GM03348 (cell line): ENCODE measurements at places on chromosomes 11 and 22.

- peak; percentile 68 for DNase-seq
These were observed 14.5 kb downstream of the CTNND1 start for GRCh38 chr11:57776031-57776521.

GRCh38 chr11:15396778-15397177 is 282.1 kb downstream of the INSC start:
- no peak for DNase-seq

- DNase-seq: no peak
These were observed 80.3 kb upstream of the AKIP1 start for GRCh38 chr11:8830641-8831040.

- DNase-seq: no peak
These were observed 7.5 kb upstream of the LARGE1 start for GRCh38 chr22:33927752-33928151.

DNA sequence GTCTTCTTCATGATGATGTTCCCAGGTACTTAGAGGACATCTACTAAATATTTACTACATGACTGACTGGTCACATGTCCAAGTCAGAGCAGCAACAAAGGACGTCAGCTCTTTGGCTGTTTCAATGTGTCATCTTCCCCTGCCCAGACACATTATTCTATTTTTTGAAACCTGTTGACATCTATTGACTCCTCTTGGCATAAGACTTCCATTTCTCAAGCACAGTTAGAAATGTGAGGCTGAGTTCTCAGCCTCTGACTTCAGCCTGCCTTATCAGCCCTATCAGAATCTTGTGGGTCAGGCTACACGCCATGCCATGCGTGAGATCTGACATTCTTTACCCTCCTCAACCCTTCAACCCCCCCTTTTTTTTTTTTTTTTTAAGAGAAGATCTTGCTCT is 63.8 kb downstream of the SC5D start:
- no peak for DNase-seq

GRCh38 chr11:74559934-74560309 is 32.5 kb upstream of the POLD3 start:
- DNase-seq: no peak
